ENCODE measurements at places on chromosomes 16 and 17.

DNA sequence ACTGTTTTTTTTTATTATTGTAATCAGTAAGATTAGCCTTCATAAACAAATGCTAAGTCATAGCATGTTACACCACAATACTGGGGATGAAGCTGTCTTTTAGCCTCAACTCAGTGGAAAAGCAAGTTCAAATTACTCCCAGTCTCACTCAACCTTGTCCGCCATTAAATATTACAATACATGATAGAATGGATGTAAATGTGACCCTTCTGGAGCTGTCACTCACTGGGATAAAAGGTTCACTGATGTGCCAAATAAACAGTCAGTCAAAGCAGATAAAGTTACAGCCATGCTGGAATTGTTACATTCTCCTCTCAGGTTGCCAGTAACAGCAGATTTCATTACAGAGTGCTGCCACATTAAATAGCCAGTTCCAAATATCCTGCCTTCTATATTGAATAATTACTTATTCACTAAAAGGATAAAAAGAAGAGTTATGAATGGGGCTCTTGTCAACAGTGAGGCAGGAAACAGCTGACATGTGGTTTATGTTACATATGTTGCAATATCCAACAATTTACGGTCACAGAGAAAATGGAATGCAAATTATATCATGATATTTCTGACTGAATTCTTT is 53.4 kb downstream of the BRIP1 start:
- DNase-seq = peak; percentile 55

GRCh38 chr16:27547134-27547533 is 2.6 kb downstream of the GTF3C1 start:
- DNase-seq = peak; percentile 75

GRCh38 chr17:79970576-79971068 is 65.0 kb downstream of the TBC1D16 start:
- no peak for DNase-seq

GRCh38 chr17:32546031-32546444 is 59.2 kb downstream of the CDK5R1 start:
- DNase-seq = no peak

- DNase-seq = no peak
Observed at GRCh38 chr16:51701025-51701424, 550.0 kb upstream of the SALL1 start.

GRCh38 chr17:81069135-81069645 is 34.2 kb downstream of the BAIAP2 start:
- no peak for DNase-seq

DNA sequence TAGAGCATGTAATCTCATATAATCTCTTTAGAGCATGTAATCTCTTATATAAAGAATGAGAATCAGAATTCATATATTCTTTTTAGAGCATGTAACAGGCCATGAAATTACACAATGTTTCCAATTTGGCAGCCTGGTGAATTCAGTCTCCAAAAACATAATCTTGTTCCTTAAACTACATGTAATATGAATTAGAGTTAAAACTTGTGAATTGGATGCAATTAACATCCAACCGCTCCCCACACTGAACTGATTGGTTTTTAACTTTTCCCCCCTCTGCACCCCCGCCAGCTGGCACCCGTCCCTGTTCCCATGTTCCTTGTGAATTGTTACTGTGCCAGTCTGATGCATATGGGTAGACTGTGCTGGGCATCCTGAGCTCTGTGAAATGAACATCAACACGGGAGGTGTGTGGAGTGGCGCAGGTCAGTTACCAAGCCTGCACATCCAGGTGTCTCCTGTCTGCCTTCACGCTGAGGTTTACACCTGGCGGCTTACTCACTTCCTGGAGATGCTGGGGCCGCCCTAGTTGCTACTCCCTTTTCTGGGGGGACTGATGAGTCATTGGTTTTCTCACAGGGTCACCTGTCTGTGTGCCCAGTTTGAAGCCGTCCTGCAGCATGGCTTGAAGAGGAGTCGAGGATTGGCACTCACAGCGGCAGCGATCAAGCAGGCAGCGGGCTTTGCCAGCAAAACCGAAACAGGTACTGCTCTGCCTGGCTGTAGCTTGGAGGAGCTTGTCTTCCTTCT is 50.4 kb downstream of the SNX29 start:
- no peak for DNase-seq

DNA sequence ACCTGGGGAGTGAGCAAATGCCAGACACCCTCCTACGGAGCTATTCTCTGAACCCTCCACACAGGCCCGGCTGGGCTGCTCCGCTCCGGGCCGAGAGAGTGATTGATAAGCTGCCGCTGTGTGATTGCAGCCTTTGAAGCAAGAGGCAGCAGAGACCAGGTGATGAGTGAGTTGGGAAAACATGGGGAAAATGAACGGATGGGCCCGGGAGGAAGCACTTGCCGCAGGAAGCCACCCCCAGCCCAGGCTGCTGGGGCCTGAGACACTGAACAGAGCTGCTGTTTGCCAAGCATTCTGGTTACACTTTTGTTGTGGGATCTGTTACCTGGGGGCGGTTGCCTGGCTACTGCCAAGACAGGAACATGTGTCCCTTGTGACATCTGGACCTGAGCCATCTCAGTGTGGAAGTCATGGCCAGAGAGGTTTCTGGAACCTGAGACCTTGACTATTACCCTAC is 46.4 kb upstream of the KLHDC4 start:
- no peak for DNase-seq
